ENCODE measurements at places on chromosomes 1 and 21.

DNA sequence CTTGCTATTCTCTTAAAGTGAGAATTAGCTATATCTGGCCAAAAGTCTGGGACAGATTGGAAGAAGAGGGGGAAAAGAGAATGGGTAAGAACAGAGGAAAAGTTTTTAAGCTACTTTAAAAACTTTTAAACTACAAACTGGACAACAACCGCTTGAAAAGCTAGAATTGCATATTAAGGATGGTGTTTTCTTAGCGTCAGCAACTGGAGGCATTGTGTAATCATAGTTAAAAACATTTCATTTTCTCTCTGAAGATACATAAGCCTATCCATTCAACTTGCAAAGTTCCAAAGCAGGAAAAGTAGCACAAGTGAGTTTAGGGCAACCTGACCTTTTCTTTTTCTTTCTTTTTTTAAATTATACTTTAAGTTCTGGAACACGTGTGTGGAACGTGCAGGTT is 10.9 kb downstream of the PBX1 start:
- H3K27ac ChIP-seq, result no peak overlapping the region
- no peak for DNase-seq
- H3K36me3 ChIP-seq, result no peaks in the 10 kb centered on the region
- no peaks in the 10 kb centered on the region for H3K27me3 ChIP-seq
- no peak overlapping the region for H3K4me3 ChIP-seq

- no peaks in the 10 kb centered on the region for H3K36me3 ChIP-seq
- no peak for DNase-seq
These were observed 156.2 kb upstream of the SPAG17 start for GRCh38 chr1:118340928-118341910.

- H3K27me3 ChIP-seq, result peaks cover 31% of the 10 kb centered on the region
- H3K36me3 ChIP-seq, result no peaks in the 10 kb centered on the region
- no peaks in the 10 kb centered on the region for H3K4me1 ChIP-seq
- DNase-seq, result no peak
These were observed 313.4 kb downstream of the CAMTA1 start for GRCh38 chr1:7098641-7099040.

GRCh38 chr1:70966018-70966638 is 81.5 kb downstream of the PTGER3 start:
- no peaks in the 10 kb centered on the region for H3K27me3 ChIP-seq
- no peak overlapping the region for H3K4me3 ChIP-seq
- peak; percentile 20 for DNase-seq

DNA sequence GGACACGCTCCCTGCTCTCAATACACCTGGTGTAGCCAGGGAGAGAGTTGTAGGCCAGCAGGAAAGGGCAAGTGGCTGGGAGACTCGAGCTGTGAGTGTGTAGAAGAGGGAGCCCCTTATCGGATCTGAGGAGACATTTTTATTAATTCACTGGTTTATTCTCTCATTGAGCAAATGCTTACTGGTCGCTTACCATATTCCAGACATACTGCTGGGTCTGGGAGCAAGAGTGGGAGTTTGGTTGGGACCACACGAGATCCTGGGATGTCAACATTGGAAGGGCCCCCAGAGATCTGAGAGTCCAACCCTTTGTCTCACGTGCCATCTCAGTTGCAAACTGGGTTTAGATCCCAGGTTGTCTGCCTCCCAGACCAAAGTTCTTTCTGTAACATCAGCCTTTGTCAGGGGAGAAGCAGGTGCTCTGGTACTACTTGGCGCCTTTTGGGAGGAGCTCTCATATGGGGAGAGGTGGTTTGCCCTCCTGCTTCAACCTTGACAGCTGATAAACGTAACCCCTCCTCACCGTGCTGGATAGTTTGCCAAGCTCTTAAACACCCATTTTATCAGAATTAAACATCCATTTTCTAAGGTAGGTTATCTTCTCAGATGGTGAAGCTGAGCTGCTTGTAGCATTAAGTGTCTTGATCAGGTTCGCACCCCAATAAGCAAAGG is 742 bp downstream of the TMEM222 start:
- H3K27me3 ChIP-seq, result no peaks in the 10 kb centered on the region
- H3K27ac ChIP-seq, result peak overlapping the region; percentile 93
- DNase-seq, result peak; percentile 37

DNA sequence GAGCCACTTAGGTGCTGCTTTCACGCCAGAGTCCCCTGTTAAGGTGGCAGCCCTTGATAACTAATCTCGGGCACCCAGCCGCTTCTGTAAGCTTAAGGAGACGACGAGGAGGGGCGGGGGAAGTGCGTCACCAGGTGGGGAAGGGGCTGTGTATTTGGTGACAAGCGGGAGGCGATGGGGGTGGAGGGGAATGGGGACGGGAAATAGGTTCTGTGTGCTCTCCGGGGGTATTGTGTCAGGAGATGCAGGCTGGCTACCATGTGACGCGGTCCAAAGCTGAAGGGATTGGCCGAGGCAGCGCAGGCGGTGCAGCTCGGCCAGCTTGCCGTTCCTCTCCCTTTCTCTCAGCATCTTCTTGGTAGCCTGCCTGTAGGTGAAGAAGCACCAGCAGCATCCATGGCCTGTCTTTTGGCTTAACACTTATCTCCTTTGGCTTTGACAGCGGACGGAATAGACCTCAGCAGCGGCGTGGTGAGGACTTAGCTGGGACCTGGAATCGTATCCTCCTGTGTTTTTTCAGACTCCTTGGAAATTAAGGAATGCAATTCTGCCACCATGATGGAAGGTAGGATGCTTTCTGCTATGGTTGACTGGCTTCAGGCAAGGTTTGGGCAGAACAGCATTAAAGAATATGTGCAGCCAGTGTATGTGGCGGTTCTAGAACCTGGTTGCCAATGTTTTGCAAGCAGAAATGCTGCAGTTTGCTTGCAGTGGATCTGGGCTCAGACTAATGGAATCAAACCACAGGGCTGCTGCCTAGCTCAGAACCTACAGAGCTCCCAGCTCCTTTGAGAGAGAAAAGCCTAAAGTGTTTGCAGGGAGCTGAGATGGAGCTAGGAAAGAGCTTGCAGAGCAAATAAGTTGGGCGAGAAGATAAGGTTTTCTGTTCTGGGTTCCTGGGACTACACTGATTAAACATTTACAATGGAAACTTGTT is at the start of gene SGIP1:
Gene SGIP1 (plus strand): TSS at position 350 of the 937 bp plus-strand sequence. CDS start 206 bp downstream, at position 556.
- H3K36me3 ChIP-seq, result no peaks in the 10 kb centered on the region
- DNase-seq, result peak; percentile 72
- H3K4me3 ChIP-seq, result peak within 1 kb of the TSS; percentile 17
- H3K4me1 ChIP-seq, result peaks cover 2% of the 10 kb centered on the region
- no peak within 1 kb of the TSS for H3K27ac ChIP-seq
- H3K27me3 ChIP-seq, result peaks cover 8% of the 10 kb centered on the region

- no peak overlapping the region for H3K27ac ChIP-seq
- no peaks in the 10 kb centered on the region for H3K36me3 ChIP-seq
- peaks cover 13% of the 10 kb centered on the region for H3K4me1 ChIP-seq
- H3K4me3 ChIP-seq, result no peak overlapping the region
- DNase-seq, result no peak
- peaks cover 40% of the 10 kb centered on the region for H3K27me3 ChIP-seq
These were observed 21.9 kb downstream of the NCF2 start for GRCh38 chr1:183568176-183569021.

DNA sequence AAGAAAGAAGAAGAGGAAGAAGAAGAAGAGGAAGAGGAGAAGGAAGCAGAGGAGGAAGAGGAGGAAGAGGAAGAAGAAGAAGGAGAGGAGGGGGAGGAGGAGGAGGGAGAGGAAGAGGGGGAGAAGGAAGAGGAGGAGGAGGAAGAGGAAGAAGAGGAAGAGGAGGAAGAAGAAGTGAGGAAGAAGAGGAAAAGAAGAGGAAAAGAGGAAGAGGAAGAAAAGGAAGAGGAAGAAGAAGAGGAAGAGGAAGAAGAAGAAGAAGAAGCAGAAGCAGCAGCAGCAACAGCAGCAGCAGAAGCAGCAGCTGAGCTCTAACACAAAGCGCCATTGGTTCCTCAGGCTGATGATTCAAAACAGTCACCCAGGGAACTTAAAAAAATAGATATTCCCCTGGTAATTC is 34.0 kb downstream of the DNAI4 start:
- no peak overlapping the region for H3K4me3 ChIP-seq
- H3K27ac ChIP-seq, result no peak overlapping the region
- H3K36me3 ChIP-seq, result no peaks in the 10 kb centered on the region

DNA sequence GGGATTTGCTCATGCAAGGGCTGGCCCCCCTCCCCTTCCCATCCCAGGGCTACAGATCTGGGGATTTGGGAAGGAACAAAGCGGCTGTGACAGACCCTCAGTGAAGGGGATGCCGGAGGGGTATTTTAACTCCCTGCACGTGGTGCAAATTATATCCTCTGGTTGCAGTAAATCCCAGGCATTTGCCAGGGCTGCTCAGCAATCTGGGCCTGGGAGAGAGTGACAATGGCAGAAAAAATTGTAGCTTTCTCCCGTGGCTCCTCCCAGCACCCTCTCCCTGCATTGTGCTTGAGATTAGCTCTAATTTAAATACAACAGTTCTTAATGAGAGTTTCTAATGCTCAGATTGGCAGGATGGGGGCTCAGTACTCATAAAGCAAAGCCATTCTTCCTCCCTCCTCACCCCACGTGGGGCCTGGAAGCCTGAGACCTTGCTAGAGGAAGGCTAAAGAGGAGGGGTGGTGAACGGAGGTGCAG is 129.9 kb upstream of the CD34 start:
- H3K27me3 ChIP-seq, result peaks cover 83% of the 10 kb centered on the region
- H3K27ac ChIP-seq, result no peak overlapping the region
- H3K4me1 ChIP-seq, result peaks cover 13% of the 10 kb centered on the region
- no peaks in the 10 kb centered on the region for H3K36me3 ChIP-seq
- no peak overlapping the region for H3K4me3 ChIP-seq

- peaks cover 27% of the 10 kb centered on the region for H3K36me3 ChIP-seq
- H3K4me1 ChIP-seq, result peaks cover 27% of the 10 kb centered on the region
- no peak for DNase-seq
- no peaks in the 10 kb centered on the region for H3K27me3 ChIP-seq
These were observed 8.3 kb downstream of the FRRS1 start for GRCh38 chr1:99758073-99758511.

GRCh38 chr1:191912517-191912916 is 245.7 kb upstream of the RGS18 start:
- H3K36me3 ChIP-seq, result no peaks in the 10 kb centered on the region
- no peaks in the 10 kb centered on the region for H3K27me3 ChIP-seq
- H3K27ac ChIP-seq, result no peak overlapping the region
- H3K4me1 ChIP-seq, result no peaks in the 10 kb centered on the region
- DNase-seq, result no peak
- H3K4me3 ChIP-seq, result no peak overlapping the region
